ENCODE measurements at places on chromosomes 4 and X.

- no peak for DNase-seq
Observed at GRCh38 chr4:189121336-189121735, 819.3 kb upstream of the FRG1 start.

- no peak for DNase-seq
Observed at GRCh38 chrX:81367291-81367690, 165.4 kb downstream of the SH3BGRL start.

DNA sequence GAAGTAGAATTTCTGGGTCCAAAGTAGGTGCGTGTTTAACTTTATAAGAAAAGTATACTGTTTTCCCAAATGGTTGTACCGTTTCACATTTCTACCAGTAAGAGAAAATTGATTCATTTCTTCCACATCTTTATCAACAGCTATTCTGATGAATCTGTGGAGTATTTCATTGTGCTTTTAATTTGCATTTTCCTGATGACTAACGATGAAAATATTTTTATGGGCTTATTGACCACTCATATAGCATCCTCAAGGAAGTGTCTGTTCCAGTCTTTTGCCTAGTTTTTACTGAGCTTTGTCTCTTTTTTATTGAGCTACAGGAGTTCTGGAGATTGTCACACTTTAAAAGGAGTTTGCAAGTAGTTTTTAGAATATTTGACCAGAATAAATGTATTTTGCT, 92.6 kb downstream of the ASB9 start:
- DNase-seq = no peak

DNA sequence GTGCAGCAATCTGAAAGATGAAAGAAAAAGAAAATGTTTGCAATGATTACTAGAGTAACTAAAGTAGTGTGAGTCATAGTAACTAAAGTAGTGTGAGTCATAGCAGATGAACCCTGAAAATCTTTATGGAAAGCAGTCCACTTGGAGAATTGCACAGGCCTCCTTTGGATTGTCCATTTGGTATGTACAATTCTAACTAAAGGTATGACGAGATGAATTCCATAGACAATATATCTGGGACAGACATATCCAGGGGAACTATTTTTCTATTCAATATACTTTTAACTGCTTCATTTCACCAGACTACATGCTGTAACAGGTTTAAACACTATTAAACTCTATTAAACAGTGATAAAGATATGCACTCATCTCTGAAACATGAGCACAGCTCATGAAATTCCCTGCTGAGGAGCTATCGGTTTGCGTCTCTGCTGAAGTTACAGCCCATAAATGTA, 798.7 kb downstream of the PCDH7 start:
- no peak for DNase-seq

- DNase-seq = no peak
Observed at GRCh38 chr4:150096625-150097024, 18.4 kb downstream of the DCLK2 start.

DNA sequence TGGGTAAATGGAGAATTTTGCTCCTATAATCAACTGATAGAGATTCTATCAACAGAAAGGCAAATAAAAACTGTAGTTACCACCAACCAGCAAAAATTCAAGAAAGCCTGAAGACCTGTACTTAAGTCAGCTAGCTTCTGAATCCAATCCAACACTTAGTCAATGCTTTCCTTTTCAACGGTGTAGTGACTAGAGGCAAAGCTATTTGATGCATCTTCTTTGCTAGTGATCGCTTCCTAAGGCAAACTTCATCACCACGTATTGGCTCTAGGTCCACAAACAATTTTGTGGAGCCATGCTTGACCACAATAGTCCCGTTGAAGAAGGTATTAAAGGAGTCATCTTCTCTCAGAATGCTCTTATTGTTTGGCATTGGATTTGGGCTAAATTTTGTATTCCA, 25.0 kb upstream of the UBA6 start:
- DNase-seq = no peak

GRCh38 chr4:71860643-71861042, 76.8 kb upstream of the GC start:
- no peak for DNase-seq

DNA sequence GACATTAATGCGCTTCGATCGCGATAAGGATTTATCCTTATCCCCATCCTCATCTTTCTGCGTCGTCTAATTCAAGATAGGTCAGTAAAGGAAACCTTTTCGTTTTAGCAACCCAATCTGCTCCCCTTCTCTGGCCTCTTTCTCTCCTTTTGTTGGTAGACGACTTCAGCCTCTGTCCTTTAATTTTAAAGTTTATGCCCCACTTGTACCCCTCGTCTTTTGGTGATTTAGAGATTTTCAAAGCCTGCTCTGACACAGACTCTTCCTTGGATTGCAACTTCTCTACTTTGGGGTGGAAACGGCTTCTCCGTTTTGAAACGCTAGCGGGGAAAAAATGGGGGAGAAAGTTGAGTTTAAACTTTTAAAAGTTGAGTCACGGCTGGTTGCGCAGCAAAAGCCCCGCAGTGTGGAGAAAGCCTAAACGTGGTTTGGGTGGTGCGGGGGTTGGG, 528 bp upstream of the FGF2 start:
- no peak for DNase-seq

DNA sequence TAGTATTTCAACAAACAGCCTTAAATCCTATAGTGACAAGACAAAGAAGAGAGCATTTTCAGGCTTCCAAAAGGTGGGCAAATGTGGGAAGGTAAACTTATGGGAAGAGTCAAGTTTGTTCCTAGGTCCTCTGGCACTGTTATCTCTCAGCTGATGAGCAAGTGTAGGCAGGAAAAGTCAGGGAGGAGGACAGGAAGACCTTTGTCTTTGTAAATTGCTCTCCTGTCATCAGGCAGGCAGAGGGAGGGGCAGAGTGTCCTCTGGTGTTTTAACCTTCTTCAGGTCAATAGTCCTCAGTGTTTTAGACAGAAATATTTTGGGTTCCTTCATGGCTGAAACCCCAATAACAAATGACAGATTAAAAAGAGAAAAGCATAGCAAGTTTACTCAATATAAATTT, 13.5 kb upstream of the GEMIN8 start:
- DNase-seq = no peak

- no peak for DNase-seq
Observed at GRCh38 chrX:6004529-6004928, 224.1 kb downstream of the NLGN4X start.

GRCh38 chr4:1033840-1034551, 22.6 kb downstream of the FGFRL1 start:
- DNase-seq = no peak
